CD4-positive, alpha-beta T cell treated with Interleukin-1 beta for 1 hour (primary cell): ENCODE measurements at places on chromosomes 2 and 18.

DNA sequence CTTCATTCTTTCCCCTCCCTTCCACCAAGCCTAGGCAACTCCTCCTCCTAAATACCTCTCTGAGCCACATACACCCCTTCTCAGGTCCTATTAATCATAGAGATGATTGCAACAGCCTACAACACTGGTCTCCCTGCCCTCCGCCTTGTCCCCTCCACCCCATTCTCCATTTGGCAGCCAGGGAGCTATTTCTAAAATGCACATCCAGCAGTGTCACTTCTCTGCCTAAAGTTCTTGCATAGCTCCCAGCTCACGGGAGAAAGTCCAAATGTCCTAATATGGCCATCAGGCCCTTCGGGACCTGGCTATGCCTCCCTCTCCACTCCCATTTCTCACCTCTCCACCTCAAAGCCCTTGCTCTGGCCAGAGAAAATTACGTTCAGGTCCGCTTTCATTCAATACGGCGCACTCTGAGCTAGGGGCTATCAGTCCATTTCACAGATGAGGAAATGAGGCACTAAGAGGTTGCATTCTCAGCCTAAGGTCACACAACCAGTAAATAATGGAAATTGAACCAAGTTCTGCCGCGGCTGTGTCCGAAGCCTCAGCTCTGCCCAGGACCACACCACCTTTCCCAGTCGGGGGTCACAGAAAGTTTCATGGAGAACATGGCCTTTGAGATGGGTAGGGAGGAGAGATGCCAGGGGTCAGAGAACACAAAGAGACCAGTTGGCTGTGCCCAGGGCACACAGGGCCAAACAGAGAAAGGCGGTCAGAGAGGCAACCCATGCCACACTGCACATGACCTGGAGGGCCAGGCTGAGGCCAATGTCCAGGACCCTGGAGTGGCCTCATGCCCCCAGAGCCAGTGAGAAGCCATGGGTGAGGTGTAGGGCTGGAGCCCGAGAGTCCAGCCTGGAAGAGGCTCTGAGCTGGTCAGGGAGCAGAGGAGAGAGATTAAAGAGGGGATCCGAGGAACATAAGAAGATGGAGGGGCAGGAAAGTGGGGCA is 72.8 kb downstream of the TNS1 start:
- DNase-seq, result no peak

- no peak for DNase-seq
Observed at GRCh38 chr2:32489061-32489460, 132.2 kb downstream of the BIRC6 start.

GRCh38 chr2:218472988-218473387 is 54.1 kb downstream of the VIL1 start:
- no peak for DNase-seq

DNA sequence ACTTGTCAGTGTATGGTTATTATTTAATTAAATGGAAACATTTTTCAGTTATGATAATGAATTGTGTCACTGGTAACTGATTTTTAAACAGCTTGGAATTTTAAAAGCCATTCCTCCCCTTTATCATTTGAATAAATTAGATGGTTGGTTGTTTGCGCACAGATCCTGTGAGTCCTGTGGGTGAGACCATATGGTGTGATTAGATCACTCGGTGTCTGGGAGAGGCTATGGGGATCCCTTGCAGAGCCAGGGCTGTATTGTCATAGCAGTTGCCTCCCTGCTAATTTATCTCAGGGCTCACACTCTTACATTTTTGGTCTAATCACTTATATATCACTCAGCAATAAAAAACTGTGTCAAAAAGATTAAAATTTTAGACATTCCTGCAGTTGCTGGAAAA is 133.5 kb downstream of the ASXL3 start:
- DNase-seq, result no peak

GRCh38 chr2:181680055-181680936 is at the start of gene NEUROD1:
Gene NEUROD1 (minus strand): TSS chr2:181680517. CDS start chr2:181678860, 1,657 bp downstream.
- DNase-seq, result no peak

DNA sequence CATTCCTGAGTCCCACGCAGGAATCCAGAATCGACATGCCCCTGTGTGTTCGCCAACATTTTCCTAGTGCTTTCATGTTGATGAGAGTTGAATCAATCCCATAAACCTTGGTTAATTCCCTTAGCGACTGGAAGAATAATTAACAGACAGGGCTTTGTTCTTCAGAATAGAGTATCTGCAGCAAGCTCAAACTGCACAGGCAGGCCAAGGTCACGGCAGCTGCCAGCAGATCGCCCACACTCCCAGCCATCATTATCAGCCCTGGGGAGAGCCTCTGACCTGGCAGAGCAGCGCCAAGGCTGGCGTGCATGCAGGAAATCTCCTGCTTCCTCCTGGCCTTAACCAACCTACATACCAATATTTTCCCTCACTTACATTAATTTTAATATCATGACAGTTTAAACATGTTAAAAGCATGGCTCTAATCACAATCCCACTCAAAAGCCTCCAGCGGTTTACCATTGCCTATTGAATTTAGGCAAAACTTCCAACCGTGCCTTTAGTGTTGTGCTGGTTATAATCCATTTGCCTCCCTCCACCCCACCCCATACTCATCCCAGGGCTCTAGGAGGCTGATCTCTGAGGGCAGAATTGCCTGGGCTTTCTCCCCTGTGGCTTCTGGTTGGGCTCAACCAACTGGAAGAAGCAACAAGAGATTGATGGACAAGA is 46.8 kb upstream of the NCK2 start:
- no peak for DNase-seq

DNA sequence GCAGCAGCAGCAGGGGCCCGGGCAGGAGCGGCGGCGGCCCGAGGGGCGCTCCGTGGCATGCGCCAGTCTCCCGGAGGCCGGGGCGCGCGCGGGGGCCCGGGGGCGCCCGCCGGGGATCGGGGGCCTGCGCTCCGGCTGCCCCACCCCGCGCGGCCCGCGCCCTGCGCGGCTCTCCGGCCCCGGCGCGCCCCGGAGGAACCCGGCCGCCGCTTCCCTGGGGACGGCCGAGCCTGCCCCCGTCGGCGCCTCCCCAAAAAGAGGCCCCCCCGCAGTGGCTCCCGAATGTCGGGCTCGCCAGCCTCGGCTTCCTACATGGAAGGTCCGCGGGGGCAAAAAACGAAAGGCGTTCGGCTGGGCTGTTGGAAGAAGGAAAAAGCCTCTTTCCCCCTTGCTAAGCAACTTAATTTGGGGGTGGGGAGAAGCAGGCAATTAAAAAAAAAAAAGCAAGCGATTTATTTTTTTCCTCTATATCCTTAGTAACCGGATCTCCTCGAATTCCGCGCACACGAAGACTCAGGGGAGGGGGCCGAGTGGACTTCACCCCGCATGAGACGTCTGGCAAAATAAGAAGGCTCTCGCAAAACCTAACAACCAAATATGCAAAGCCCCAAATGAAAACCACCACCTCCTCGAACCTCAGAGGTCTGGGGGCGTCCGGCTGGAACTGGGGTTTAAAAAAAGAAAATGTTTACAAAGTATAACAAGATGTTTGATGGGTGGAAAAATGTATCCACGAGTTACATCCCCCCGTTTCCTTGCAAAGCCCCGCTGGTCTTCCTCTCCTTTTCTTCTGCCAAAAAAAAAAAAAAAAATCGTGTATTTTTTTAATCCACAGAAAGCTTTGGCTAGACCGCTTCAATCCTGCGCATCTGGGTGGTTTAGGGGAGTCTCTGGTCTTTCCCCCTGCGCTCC is at the start of gene SMAD7:
SMAD7 (minus strand) TSS at position 430 of the 912 bp plus-strand sequence. CDS start 541 bp downstream, outside the sequence.
- no peak for DNase-seq

GRCh38 chr2:192122141-192122540 is 72.6 kb downstream of the TMEFF2 start:
- DNase-seq, result no peak

- DNase-seq, result no peak
Observed at GRCh38 chr2:240810621-240811020, 9.4 kb downstream of the KIF1A start.

DNA sequence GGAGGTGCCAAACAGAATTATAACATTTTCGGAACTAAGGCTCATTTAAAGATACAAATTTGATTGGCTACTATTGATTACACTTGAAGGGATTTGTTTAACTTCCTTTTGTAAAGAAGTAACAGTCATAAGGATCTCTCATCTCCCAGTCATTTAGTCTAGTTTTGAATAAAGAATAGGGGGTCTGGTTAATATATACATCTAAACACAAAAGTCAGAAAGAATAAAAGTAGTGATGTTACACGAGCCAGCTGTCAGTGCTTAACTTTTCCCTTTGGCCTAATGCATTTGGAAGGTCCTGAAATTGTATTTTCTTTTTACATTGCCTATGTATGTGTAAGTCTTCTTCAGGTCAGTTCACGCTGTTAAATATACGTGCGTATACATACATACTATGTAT is 8.1 kb downstream of the SEPTIN2 start:
- no peak for DNase-seq

DNA sequence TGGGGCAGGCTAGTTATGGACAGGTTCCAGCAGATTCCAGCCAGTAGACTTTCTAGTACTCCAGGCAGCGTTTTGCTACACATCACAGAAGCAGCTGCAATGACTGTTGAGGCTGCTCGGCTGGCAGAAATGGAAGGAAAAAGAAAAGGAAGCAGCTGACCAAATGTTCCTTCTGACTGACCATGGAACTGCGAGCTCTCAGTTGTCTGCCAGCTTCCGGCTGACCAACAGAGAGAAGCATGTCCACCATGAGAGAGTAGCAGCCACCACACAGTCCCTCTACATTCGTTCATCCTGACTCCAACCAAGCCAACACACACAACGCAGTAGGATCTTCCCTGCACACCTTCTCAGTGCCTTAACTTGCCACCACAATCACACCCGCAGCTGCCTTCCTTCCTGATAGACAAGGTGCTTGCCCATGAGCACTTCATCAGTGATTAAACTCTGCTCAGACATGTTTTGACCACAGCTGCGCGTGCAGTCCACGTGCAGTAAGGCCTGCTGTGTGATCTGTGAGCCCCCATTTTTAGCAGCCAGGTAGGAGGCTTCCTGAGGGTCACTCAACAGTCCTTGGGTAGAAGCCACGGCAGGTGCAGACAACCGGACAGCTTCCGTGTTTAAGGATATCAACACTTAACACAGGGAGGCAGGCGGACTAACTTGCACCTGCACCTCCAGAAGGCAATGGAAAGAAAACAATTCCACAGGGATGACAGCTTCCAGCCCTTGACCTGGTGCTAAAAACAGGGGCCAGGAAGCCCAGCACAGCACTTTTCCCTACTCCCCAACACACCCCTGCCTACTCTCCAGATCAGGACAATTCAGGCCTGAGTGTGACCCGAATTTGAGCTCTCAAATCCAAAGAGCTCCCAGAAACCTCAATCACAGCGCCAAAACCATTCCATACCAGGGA is 996 bp downstream of the TGFBRAP1 start:
- DNase-seq, result peak; percentile 23

GRCh38 chr2:7721413-7721995 is 804.3 kb downstream of the RNF144A start:
- DNase-seq, result no peak

DNA sequence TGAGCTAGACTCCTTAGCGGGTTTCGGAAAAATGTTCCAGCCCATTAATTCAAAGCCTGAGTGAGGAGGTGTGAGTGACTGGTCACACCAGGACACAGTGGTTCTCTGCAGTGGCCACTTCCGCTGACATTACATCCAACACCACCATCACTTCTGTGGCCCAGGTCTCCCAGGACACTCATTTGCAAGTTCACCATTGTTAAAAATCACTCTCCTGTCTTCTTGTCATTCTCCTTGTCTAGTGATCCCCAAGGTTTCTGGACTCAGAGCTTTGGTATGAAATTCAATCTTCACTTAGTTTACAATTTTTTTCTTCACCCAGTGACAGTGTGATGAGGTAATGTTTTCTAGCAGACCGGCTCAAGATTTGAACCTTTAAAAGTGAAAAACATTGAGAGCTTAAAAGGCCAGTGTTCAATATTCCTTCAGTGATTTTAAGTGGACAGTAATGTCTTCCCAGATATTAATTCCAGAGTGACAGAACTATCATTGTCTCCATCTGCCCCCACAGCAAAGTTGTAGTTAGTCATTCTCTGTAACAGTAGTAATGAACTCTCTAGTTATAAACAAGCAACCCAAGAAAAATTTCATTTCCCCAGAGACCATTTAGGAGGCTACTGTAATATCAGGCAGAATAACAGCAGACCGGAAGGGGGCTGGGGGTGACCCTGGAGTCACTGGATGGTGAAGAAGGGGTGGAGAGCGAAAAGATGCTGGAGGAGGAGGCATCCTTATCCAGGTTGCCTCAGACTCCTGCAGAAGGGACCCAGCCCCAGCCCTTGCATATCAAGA is 164.9 kb downstream of the GFPT1 start:
- no peak for DNase-seq

DNA sequence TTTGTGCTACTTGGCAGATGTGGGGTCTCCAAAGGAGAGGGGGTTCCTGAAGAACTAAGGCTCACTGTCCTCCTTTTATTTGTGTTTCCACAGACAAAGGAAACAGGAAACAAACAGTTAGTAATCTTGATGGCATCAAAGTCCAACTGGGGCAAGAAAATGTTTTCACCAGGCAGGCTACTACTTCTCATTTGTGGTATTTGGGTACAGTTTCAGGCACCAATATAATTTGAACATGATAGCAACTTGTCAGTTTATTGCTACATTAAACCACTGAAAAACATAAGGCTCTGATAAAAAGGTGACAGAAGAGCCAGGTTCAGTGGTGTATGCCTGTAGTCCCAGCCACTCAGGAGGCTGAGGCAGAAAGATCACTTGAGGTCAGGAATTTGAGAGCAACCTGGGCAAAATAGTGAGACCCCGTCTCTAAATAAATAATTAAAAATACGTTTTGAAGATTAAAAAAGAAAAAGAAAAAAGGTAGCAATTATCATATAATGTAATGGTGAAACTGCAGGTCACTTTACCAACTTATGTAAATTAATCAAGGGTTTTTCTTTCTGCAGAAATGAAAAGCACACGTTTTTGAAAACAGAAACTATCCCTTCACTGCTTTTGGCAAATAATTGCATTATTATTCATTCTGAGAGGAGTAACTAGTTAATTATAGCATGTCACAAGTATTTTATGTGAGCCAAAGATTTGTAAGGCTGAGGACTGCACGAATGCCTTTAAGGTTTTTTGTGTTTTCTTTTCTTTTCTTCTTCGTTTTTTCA is 157.5 kb upstream of the CAVIN2 start:
- no peak for DNase-seq

DNA sequence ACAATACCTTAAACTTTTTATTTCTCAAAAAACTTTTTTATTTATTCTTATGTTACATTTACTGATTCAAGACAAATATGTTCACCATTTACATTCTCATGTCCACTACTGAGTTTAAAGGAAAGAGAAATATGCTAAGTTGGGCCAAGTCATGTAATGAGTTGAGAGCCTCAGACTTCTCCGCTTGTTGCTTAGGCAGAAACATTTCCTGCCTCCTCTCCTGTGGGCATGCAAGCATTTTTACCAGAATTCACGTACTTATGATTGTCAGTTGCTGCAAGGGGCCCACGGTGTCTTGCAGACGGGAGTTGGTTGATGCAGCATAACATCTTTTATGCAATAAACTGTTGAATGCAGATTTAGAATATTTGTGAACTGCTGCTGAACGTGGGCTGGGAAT is 51.8 kb downstream of the MYO1B start:
- DNase-seq, result no peak
